ENCODE measurements at places on chromosomes 4 and X. TPM values are rescaled to one million over a fixed set of nuclear protein-coding genes. Genes with fewer than 3 reads are reported as not detected.

The EDNRA gene
- total RNA-seq: 135 TPM

GRCh38 chr4:158159054-158159717, 13.6 kb downstream of the GASK1B start:
- H3K4me1 ChIP-seq: peaks cover 72% of the 10 kb centered on the region
- no peaks in the 10 kb centered on the region for H3K27me3 ChIP-seq
- DNase-seq: no peak
- peaks cover 5% of the 10 kb centered on the region for H3K36me3 ChIP-seq
- peak overlapping the region; percentile 80 for H3K27ac ChIP-seq

DNA sequence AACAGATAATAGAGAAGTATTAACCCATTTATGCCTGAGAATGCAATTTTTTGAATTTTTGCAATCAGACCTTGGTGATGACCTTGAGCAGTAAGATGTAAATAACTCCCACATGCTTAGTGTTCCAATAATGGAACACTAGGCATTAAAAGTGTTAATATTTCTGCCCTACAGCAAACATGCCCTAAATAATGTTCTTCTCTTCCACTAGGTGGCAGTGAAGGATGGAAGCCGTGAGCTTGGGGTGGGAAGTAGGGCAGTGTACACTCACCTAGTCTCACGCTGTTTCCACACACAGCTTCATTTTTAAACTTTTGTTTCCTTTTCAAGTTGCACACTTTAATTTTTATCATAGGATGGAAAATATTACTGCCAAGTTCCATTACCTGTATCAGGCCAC, 613.1 kb upstream of the HS3ST1 start:
- no peaks in the 10 kb centered on the region for H3K36me3 ChIP-seq
- H3K4me1 ChIP-seq: no peaks in the 10 kb centered on the region
- H3K27me3 ChIP-seq: no peaks in the 10 kb centered on the region
- H3K27ac ChIP-seq: no peak overlapping the region

The FAM47E gene
- total RNA-seq: 0.73 TPM

DNA sequence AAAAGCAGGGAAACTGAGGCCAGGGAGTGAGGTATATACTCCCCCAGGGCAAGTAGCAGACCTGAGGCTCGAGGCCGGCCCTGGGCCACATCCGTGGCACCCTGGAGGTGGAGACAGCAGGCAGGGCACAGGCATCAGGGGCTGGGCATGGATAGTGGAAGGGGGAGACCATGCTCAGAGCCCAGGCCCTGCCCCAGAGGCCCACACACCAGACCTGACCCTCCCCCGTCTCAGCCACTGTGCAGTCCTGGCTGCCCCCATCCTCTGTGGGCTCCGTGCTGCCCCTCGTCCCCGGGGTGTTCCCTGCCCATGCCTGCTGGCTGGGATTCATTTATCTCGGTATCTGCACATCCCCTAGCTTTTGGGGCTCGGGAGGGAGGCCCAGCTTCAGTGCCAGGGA, 103.1 kb upstream of the NKX1-1 start:
- no peak overlapping the region for H3K4me3 ChIP-seq
- DNase-seq: no peak
- no peaks in the 10 kb centered on the region for H3K4me1 ChIP-seq
- no peak overlapping the region for H3K27ac ChIP-seq

DNA sequence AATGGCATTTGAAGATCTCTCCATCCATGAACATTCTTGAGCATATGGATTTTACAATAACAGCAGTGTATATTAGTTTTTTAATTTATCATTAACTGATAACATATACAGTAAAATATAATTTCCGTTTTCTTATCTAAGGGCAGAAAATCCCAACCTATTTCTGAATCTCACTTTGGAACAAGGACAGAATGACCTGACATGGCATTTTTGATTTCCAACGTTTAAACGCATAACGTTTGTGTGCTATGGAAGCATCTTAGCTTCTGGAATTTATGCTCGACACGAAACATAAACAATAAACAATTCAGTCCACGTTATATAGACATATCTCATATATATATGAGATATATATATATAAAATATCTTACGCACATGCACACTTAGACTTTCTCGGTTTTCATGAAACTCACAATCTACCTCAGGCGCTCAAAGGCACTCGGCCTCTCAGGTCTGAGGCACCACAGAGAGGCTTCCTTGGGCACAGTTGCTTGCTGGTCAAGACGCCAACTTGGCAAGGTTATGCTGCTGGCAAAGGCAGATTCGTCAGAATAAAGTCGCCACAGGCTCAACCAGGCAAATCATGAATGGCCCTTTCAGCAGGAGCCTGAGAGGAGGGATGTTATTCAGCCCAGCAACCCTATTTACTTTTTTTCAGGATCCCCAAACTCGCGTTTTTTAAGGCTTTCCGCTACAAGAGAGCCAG, 1.0 kb upstream of the UGT8 start:
- H3K27me3 ChIP-seq: peaks cover 59% of the 10 kb centered on the region
- no peak overlapping the region for H3K27ac ChIP-seq
- no peak for DNase-seq
- peaks cover 16% of the 10 kb centered on the region for H3K4me1 ChIP-seq

GRCh38 chr4:10033191-10033881, 12.0 kb upstream of the SLC2A9 start:
- H3K36me3 ChIP-seq: no peaks in the 10 kb centered on the region
- no peak overlapping the region for H3K4me3 ChIP-seq
- DNase-seq: no peak
- H3K27ac ChIP-seq: peak overlapping the region; percentile 13
- no peaks in the 10 kb centered on the region for H3K27me3 ChIP-seq

- no peak for DNase-seq
- peaks cover 60% of the 10 kb centered on the region for H3K4me1 ChIP-seq
- H3K27me3 ChIP-seq: no peaks in the 10 kb centered on the region
- H3K36me3 ChIP-seq: no peaks in the 10 kb centered on the region
- H3K27ac ChIP-seq: no peak overlapping the region
- H3K4me3 ChIP-seq: no peak overlapping the region
Observed at GRCh38 chr4:143347484-143348111, 10.9 kb downstream of the GAB1 start.

The CPZ gene
- 22.2 TPM for total RNA-seq

The TRIM2 gene
- total RNA-seq: 18.2 TPM

GRCh38 chr4:138954428-138954827, 61.2 kb upstream of the NOCT start:
- H3K27ac ChIP-seq: peak overlapping the region; percentile 97
- DNase-seq: no peak
- no peaks in the 10 kb centered on the region for H3K36me3 ChIP-seq
- peak overlapping the region; percentile 22 for H3K4me3 ChIP-seq

- no peak overlapping the region for H3K4me3 ChIP-seq
- H3K27me3 ChIP-seq: no peaks in the 10 kb centered on the region
- DNase-seq: no peak
- no peak overlapping the region for H3K27ac ChIP-seq
- H3K4me1 ChIP-seq: no peaks in the 10 kb centered on the region
Observed at GRCh38 chrX:55867181-55867651, 149.7 kb downstream of the RRAGB start.

The SATL1 gene
- total RNA-seq: 0.15 TPM

The DCX gene
- total RNA-seq: not detected

- H3K4me1 ChIP-seq: no peaks in the 10 kb centered on the region
- no peaks in the 10 kb centered on the region for H3K36me3 ChIP-seq
- no peak overlapping the region for H3K27ac ChIP-seq
- no peak for DNase-seq
- peaks cover 11% of the 10 kb centered on the region for H3K27me3 ChIP-seq
Observed at GRCh38 chr4:46839128-46839527, 69.9 kb downstream of the COX7B2 start.

The SPANXA2 gene
- total RNA-seq: not detected

The HS3ST1 gene
- total RNA-seq: not detected

Data from chondrocyte (in vitro differentiated cells).